AG04450 (cell line): ENCODE measurements at places on chromosomes 5 and 9.

GRCh38 chr5:157271740-157272271 lies 5.9 kb downstream of the CYFIP2 start:
- no peak for DNase-seq

DNA sequence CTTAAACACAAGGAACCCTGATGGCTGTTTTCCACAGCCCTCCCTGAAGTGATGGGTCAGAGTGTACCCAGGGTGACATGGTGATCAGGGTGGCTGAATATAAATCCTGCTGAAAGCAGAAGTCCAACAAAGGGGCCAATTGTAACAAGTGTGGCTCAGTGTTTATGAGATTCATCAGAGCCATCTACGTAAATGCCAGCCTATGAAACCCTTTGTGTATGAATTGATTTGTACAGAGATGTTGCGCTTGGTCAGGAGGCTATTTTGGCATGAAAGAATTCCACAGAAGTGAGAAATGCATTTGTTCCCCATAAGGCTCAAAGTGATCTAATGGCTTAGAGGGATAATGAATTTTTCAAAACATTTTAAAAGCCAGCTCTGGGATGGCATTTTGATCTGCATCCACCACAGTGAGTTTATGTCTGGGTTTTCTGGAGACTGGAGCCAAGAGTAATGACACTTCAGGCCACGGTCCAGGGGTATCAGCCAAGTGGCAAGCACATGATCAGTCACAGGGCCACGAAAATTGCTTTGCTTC lies 12.4 kb downstream of the PRUNE2 start:
- no peak for DNase-seq

GRCh38 chr9:120713257-120714087 lies 798 bp downstream of the MEGF9 start:
- no peak for DNase-seq

DNA sequence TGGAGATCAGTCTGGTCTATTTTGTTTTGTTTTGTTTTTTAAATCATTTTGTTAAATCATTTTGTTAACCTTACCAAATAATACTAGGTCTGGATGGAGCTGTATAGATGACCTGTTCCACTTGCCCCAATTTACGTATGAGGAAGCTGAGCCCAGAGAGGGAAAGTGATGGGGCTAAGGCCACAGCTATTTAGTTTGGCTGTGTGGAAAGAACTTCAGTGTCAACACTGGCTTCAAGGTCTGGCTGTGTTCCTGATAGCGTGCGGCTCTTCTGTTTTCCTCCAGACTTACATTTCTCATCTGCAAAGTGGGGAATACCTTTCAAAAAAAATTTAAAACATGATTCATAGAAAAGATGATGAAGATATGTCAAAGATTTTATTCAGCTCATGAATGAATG lies 112.5 kb downstream of the PTTG1 start:
- DNase-seq = no peak

DNA sequence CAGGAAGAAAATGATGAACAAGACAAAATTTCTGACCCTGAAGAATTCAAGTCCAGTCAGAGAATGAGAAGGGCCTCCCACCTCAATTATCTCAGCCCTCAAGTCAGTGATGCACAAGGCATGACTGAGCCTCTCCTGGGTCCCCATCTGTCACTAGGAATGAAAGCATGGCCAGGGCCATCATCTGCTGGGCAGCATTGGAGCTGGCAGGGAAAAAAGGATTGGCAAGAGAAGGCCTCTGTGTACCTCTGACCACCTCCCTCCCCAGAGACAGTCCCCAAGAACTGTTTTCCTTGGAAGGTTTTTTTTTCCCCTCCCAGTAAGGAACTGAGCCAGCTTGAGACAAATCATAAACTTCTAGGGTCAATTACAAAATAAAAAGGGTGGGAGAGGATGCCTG lies 76.7 kb downstream of the KLHL3 start:
- DNase-seq = no peak

- no peak for DNase-seq
Observed at GRCh38 chr9:36151316-36152210, 15.0 kb downstream of the GLIPR2 start.

- DNase-seq = no peak
Observed at GRCh38 chr5:146273109-146273508, 65.5 kb upstream of the POU4F3 start.

DNA sequence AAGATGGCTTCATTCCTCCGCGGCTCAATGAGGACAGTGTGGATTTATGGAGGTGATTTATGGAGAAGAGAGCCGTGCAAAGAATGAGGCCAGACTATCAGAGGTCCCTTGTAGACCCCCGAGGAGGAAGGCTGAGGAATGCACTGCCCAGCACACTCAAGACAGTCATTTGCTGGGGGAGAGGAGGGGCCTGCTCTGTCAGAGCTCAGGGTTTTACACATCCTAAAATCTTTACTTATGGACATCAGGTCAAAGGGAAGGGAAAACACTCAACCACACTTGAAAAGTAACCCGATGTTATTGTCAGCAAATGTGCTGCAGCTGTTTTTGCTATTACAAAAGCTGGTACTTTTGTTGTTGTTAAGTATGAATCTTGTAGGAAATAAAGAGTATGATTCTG lies 289.5 kb downstream of the SLIT3 start:
- DNase-seq = no peak

DNA sequence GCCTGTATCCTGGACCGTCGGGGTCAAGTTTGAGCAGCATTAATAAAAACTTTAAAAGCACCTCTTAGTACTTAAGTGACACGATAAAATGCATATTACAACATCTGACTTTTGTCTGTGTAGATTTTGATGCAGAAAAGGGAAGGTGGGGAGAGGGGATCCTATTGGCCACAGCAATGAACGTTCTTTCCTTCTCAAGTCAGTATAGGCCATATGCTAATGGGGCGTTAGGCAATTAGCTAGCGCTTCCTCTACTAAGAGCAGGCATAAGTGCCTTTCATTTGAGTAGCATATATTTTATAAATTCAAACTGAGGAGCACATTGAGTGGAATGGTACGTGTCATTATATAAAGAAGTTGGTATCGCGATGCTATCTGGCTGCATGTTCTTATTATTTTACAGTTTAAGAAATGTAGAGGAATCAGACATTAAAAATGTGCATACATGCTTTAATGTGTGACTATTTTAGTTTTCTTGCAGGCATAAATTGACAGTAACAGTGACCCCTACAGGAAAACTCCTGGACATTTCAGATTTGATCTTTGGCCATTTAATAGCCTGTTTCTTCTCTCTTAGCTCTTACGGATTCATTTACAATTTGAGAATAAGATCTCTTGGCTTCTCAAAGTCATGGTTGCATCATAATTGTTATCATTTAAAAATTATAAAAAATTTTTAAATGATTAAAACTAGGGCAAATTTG lies 1.1 kb upstream of the GNA14 start:
- no peak for DNase-seq

DNA sequence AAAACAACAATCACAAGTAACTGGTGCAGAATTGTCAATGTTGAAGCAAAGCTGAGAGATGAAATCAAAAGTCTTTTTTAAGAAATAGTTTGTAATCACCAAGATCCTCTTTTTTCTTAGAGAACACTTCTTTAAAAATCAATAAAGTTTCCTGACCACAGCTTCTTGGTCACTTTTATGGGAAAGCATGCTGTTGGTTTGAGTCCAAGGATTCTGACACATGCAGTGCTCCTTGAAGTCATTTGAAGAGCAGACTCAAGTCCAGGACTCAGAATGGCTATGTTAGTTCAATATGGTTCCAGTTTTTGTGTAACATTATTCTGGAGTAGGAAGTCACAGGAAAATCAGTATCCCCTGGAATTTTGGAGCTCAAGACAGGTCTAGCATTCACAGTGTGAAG lies 480.6 kb downstream of the NR2F1-AS1 start:
- DNase-seq = no peak

DNA sequence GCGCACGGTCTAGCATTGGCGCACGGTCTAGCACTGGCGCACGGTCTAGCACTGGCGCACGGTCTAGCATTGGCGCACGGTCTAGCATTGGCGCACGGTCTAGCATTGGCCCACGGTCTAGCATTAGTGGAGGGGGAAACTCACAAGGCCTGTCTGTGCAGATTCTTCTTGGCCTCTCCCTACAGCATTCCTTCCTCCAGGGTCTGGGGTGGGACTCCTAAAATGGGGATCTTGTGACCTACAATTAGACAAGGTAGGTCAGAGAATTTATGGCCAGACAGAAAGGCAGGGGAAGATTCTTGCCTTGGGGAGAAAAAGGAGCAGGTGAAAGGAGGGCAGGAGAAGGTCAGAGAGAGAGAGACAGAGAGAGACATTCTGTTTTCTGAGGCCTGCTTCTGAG lies 5.4 kb upstream of the GBGT1 start:
- no peak for DNase-seq

DNA sequence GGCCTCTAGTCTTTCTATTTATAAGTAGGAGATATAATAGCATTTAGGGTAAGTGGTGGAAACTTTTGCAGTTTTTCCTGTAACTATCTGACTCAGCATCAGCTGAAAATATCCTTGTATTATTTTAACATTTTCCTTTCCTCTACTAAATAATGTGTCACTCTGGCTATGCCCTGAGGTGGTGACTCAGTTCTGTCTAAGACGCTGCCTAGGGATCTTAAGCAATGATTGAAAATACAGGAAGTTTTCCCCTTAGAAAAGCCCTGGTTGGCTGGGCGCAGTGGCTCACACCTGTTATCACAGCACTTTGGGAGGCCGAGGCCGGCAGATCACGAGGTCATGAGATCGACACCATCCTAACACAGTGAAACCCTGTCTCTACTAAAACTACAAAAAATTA lies 9.3 kb upstream of the EDIL3 start:
- DNase-seq = no peak

DNA sequence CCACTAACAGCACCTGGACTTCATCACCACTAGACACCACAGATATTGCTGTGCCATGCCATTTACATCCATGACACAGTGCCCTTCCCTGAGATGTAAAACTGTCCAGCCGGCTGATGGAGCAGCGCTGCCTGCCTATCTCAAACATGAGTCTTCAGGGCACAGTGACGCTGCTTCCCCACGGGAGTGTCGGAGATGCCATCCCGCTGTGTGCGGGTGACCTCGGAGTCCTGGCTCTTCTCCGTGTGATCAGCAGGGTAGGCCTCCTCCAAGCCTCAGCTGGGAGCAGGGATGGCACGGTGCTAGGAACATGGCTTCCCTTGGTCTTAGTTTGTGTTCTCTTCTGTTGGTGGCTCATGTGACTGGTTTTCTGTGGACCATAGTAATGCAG lies 130.3 kb upstream of the FAM120A start:
- no peak for DNase-seq

GRCh38 chr5:73968729-73969128 lies 342.7 kb downstream of the ARHGEF28 start:
- DNase-seq = no peak

GRCh38 chr5:109704282-109704952 lies 14.7 kb downstream of the MAN2A1 start:
- no peak for DNase-seq

- DNase-seq = no peak
Observed at GRCh38 chr9:34491596-34491995, 31.2 kb downstream of the ENHO start.

- DNase-seq = no peak
Observed at GRCh38 chr9:34994900-34995669, 5.5 kb downstream of the DNAJB5 start.
